ENCODE measurements at places on chromosomes 13 and 19.

- DNase-seq: no peak
Measured at GRCh38 chr19:45884682-45885555, 1.0 kb downstream of the IRF2BP1 start.

DNA sequence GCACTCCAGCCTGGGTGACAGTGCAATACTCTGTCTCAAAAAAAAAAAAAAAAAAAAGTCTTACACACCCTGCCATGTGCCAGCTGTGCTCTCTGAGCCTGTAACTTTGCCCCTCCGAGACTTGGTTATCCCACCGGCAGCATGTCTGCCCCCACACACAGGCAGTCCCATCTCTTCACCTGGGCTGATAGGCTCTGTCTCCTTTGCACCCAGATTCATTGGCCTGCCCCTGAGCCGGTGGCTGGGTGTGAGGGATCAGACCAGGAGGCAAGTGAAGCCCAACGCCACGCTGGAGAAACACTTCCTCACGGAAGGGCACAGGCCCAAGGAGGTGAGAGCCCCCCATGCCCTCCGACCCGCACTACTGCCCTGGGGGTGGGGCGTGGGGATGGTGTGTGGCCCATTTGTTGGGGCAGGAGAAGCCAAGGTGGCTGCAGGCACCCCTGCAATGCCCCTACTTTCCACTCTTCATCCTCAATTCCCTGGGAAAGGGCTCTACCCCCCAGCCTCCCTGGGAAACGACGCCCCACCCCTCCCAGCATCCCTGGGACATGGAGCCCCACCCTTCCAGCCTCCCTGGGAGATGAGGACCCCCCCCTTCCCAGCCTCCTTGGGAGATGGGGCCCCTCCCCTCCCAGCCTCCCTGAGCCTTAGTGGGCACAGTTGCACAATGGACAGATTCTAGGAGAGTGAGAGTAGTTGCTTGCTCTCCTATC is 45.3 kb downstream of the CERS4 start:
- no peak for DNase-seq

- DNase-seq: no peak
Measured at GRCh38 chr19:43586346-43586745, 9.6 kb downstream of the IRGQ start.

DNA sequence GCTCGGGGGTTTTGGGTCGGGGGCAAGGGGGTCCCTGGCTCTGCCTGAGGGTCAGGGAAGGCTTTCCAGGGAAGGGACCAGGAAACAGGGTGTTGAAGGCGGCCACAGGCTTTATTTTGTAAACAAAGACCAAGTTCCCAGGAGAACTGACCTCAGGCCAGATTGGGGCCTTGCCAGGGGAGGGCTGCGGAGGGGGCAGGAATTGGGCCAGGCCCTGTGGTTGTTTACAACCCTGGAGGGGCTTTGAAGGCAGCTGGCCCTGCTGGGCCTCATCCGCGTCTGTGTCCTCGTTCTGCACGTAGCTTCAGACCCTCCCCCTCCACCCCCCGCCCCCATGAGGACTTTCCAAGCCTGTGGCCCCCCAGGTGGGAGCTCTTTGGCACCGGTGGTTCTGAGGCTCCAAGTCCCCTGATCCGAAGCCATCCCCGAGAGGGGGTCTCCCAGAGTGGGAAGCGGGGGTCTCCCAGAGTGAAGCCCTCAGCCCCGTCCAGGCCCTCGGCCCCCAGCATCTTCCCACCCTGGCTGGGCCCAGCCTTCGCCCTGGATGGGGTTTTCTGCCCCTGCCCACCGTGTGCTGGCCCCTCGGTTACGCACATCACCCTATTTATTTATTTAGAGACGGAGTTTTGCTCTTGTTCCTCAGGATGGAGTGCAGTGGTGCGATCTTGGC is 13.5 kb upstream of the BSG start:
- DNase-seq: peak; percentile 76

GRCh38 chr19:5547881-5548280 is 19.9 kb downstream of the TINCR start:
- peak; percentile 48 for DNase-seq

DNA sequence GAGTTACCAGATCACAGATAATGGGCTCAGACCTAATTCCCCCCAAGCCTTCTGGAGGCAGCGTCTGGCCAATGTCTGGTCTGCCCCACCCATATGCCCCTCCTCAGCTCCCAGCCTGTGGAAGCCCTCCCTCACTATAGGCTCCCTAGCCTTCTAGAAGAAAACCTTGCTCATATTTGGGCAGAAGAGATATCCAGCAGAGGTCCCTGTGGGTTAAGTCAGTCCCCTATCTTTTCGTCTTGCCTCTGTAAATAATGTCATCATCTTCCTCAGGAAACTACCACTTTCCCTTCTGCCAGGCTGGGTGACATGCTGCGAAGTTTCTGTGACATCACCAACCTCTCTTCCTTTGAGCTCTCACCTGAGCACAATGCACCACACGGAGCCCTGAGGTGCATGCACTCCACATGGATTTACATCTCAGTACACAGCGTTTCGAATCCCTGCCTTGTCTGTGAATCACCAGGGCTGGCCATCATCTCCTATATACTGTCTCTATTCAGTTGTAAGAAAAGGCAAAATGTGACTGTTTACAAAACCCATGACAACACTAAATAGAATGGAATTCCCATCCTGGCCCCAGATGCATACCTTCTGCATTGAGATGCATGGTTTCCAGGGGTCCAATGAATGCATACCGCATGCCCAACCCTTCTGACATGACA is 112.8 kb downstream of the CRYL1 start:
- no peak for DNase-seq

DNA sequence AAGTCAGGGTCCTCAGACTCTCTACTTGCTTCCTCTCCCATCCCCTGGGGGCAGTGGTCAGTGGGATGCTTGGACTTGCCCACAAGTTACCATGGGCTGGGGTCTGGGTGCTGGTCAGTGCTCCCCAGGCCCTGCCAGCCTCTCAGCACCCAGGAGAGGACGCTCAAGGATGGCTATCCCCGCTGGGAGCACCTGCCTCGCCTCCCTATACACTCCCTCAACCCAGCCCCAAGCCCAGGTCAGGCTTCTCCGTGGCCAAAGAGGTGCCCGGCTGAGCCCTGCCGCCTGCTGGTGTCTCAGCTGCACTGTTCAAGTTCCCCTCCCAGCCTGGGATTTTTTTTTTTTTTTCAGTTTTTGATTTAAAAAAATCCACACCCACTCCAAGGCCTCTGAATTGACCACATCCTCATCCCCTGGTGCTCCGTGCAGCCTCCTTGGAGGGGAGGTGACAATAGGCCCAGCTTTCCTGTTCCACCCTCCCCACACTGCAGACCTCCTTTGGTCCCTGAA is 10.8 kb downstream of the F2RL3 start:
- no peak for DNase-seq

DNA sequence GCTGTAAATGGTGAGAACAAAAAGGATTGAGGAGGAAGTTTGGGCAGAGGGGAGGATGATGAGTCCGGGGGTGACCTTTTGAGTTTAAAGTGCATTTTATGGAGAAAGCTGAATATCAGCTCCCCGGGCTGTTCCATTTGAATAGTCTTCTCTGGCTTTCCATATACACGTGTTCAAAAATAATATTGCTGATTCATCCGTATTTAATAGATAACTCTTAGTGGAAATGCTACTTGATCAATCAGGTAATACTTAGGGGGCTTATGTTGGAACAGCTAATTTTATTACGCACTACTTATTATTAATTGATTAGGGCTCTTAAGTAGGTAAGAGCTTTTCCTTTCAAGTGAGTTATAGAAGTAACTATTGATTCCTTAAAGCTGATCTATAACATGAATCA is 76.4 kb downstream of the ERCC5 start:
- no peak for DNase-seq

Measured in amniotic epithelial cell (primary cell).